ENCODE measurements at places on chromosomes 1 and 21.
A peak's percentile ranks its signal among the peaks of the same experiment; 100 is the strongest.

- no peak for DNase-seq
Observed at GRCh38 chr1:15843826-15844572, 3.5 kb upstream of the SPEN start.

GRCh38 chr21:42258150-42258884 lies 39.4 kb downstream of the ABCG1 start:
- peak; percentile 50 for DNase-seq

DNA sequence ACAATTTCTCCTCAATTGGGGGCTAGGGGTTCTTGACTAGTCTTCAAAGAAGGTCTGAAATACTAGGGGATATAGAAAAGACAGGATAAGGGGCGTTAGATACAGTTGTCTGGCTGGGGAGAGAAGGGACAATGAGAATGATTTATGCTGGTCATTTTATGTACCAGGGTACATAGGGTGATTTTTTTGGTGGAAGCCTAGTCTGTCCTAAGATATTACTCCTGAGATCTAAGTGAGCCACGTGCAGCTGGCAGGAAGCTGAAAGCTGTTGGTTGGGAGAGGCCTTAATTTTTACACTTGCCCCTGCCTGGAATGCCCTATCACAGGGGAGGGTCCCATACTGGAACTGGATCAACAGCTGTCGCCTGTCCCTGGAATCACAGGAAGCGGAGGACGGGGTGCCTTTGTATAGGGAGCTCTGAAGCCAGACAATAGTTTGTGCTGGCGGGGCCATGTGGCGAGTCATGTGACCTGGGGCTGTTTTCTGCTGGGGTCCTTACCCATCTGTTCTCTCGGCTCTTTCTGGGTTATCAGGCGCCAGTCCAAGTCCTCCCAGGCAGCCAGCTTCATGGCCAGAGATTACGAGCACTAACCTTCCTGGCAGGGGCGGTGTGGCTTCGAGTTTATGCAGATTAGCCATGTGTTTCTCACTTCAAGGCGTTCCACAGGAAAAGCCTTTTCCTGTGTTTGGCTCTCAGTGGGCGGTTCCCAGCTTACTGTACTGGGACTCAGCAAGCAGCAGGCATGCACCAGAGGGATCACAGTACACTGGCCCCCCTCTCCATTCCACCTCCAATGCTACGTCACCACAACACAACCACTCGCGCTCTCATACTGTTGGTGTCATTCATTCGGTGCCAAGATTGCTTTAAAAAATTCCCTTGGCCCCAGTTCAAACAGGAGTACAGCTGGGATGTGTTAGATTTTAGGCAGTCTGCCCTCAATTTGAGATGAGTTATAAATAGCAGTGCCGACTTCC lies 27.5 kb downstream of the ARID1A start:
- peak; percentile 78 for DNase-seq

DNA sequence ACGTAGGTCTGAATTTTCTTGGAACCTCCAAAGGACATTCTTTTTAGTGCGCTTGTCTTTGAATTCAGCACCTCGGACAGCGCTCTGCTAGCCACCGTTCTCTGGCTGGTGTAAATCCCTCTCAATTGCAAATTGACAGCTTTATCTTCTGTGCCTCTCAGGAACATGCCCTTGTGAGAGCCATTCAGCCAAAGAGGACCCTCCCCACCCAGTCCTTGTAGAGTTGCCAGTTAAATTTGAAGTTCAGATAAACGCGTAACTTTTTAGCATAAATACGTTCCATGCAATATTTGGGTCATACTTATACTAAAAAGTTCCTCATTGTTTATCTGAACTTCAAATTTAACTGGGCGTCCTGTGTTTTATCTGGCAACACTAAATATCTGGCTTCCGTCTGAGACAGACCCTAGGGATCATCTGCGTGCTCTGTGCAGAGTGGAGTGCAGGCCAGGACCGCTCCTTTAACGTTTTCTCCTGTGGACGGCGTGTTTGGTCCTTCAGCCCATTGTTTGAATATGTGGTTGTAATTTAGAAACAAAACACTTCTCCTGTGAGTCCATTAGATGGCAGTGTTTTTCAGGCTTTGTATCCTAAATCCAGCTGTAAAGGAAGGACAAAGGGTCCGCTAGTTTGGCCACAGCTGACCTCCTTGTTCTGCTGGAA lies 7.0 kb downstream of the KCNAB2 start:
- DNase-seq, result peak; percentile 65

- no peak for DNase-seq
Observed at GRCh38 chr1:54701996-54702395, 13.7 kb upstream of the TTC4 start.

- no peak for DNase-seq
Observed at GRCh38 chr1:55969322-55969721, 610.0 kb downstream of the PLPP3 start.

- DNase-seq, result no peak
Observed at GRCh38 chr1:8482979-8483381, 165.1 kb downstream of the SLC45A1 start.

- peak; percentile 19 for DNase-seq
Observed at GRCh38 chr21:40846103-40846502, 855 bp downstream of the DSCAM start.

- no peak for DNase-seq
Observed at GRCh38 chr1:91763252-91763651, 122.7 kb downstream of the TGFBR3 start.

GRCh38 chr1:182335771-182336566 lies 55.6 kb downstream of the GLUL start:
- no peak for DNase-seq

- DNase-seq, result no peak
Observed at GRCh38 chr1:241551759-241552638, 19.8 kb downstream of the KMO start.

- no peak for DNase-seq
Observed at GRCh38 chr21:44354001-44354405, 582 bp downstream of the TRPM2 start.

GRCh38 chr1:232628335-232629249 lies 1.3 kb downstream of the SIPA1L2 start:
- DNase-seq, result peak; percentile 20

- no peak for DNase-seq
Observed at GRCh38 chr1:96764469-96764868, 42.9 kb downstream of the PTBP2 start.

DNA sequence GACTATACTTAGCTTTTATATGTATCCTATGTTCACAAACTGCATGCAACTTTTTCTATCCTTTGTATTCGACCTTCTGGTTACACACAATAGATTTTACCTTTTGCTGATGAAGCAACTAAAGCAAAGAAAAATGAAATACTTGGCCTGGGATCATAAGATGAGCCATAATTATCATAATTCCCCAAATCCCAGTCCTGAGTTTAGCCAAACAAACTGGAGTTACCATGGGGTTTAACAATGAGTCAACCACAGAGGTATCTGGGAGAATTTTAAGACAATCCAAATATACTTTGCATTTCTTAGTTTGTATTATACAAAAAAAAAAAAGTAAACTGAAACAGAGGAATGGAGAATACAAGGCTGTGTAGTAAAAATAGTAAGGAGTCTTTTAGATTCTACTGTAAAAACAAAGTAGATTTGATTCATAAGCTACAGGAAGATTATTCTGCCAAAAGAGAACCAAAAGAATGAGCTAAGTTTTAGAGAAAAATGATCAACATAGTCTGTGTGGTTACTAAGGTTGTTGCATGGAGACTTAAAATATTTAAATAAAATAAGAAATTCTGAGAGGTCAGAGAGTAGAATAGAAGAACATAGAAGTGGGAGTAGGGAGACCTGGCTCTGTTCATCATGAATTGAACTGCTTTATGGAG lies 60.4 kb upstream of the GORAB start:
- DNase-seq, result no peak

DNA sequence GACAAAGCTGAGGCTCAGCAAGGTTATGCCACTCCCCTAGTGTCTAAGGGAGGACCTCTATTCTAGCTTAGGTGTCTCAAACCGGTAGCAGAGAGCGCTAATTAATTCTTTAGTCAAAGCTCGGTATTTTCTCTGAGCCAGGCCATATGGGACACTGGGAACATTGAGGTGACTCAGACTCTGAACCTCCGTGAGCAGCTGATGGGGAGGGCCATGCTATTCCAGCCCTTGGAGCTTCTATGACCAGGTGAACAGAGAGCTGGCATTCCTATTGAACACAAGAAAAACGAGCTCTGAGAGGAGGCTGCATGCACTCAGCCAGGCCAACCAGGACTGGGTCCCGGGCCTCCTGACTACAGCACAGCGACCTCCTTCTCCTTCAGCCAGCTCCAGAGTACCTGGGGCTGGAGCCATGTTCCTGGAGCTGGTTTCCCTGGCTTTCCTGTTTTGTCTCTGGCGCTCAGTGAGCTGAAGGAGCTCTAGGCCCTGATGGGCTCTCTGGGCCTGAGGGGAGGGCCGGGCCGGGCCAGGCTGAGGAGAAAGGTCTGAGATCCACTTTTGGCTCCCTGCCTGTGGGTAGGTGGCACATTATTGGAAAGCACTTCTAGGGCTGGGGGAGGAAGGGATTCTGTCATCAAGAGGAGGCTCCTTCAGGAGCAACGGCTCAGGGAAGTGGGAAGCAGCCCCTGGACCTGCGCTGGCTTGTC lies 37.0 kb downstream of the SLC9A1 start:
- DNase-seq, result no peak

GRCh38 chr1:174194461-174194860 lies 35.1 kb downstream of the RABGAP1L start:
- DNase-seq, result no peak

GRCh38 chr1:39132505-39133339 lies 71.8 kb upstream of the MACF1 start:
- DNase-seq, result no peak

DNA sequence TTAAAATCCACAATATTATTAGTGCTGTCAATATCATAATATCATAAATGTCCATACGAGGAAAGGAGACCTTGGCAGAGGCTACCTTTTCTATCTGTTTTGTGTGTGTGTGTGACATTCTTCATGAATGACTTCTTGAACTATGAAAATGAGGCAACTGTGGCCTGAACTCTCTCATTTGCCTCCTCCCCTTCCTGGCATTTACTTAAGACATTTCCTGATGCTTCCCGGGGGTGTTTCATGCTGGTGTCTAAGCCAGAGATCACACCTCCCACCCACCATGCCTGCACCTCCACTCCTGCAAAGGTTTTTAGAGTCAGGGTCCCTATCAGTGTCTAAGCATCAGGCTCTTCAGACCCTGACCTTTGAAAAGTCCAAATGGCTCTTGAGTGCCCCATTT lies 420.9 kb downstream of the KIF26B start:
- no peak for DNase-seq

DNA sequence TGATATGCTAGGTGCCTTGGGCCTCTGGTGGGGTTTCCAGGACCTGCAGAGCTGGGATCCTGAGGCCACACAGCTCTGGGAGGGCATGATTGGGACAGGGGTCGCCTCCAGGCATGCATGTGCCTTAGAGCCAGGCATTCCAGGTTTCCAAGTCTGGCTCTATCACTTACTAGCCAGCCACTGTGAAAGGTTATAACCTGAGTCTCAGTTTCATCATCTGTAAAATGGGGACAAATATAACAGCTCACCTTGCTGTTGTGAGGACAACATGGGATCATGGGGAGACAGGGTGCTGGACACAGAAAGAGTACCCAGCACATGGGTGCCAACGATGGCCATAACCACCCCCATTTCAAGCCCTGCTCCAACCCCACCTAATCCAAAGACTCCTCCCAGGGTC lies 2.7 kb downstream of the CHI3L1 start:
- DNase-seq, result no peak

DNA sequence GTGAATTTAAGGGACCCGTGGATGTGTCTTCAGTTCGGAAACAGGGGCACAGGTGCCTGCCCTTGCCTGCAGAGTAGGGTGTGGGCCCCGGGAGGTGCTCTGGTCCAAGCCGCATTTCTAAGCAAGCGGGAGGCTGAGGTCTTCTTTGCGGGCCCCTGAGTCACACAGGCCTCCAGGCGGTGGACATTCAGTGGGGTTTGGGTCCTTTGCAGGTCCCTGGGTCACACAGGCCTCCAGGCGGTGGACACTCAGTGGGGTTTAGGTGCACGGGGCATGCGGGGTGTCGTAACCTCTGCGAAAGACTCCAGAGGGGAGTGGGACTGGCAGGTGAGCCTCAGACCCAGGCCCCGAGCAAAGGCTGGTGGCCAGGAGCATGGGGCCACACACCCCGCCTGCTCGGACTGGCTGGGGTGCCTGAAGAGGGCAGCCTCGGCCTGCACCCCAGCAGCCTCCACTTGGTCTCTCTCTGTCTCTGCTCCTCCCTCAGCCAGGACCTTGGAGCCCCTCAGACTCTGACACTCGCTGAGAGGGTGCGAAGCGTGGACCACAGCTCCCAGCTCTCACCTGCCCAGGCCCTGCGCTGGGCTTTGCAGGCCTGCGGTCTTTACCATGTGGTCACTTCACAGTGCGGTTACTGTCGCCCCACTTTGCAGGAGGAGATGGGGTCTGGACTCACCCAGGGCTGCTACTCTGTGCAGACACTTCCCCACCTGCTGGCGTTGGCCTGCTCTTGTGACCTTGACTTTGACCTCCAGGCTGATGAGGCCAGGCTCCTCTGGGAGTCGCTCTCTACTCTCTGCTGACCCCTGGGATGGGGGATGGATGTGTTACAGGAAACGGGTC lies 6.0 kb upstream of the AGPAT3 start:
- DNase-seq, result no peak

Measured in SW480 (cell line).